Activated naive CD4-positive, alpha-beta T cell treated with Interleukin-2 at 50 U/mL for 16 hours (primary cell): ENCODE measurements at places on chromosomes 1 and 21.
A peak's percentile ranks its signal among the peaks of the same experiment; 100 is the strongest.

DNA sequence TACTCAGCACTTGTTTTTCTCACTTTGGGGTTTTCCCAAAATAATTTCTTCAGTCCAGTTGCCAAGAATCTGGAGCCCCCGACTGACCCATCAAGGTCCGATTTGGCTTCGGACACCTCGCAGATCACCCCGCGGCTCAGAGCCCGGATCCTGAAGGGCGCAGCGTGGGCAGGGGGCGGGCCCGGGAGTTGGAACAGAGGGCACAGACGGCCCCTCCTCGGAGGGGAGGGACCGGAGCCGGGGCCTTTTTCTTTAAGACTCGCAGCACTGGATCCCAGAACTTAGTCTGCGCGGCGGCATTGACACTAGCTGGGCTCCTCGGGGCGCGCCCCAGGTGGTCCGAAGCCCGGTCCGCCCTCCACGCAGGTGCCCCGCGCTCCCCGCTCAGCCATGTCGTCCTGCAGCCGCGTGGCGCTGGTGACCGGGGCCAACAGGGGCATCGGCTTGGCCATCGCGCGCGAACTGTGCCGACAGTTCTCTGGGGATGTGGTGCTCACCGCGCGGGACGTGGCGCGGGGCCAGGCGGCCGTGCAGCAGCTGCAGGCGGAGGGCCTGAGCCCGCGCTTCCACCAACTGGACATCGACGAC, at the start of gene CBR3:
Gene CBR3, plus strand, starts transcription at position 277 of the 588 bp plus-strand sequence. Its CDS starts 114 bp downstream, at position 391.
- peak; percentile 68 for DNase-seq

GRCh38 chr1:64745986-64746940, 1.4 kb downstream of the RAVER2 start:
- DNase-seq: no peak

- no peak for DNase-seq
These were observed 24.8 kb upstream of the PRDM2 start for GRCh38 chr1:13675151-13675651.

DNA sequence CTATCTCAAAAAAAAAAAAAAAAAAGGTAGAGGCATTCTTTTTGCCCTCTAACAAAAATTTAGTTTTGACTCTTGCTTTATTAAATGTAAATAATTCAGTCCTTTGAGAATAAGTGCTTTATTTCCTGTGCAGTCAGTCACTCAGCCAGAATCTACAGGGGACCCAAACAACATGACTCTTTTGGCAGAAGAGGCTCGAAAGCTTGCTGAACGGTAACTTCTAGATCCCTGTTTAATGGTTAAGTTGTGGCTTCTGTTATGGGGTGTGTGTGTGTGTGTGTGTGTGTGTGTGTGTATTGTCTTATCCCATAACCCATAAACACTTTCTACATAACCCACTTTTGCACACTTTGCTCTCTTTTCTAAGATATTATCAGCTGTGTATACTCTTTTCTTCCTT, 54.9 kb upstream of the LAMC2 start:
- no peak for DNase-seq

- no peak for DNase-seq
These were observed 102.1 kb downstream of the RUNX1 start for GRCh38 chr21:34946916-34947534.

- DNase-seq: no peak
These were observed 111.0 kb downstream of the GDAP2 start for GRCh38 chr1:117818456-117818855.

DNA sequence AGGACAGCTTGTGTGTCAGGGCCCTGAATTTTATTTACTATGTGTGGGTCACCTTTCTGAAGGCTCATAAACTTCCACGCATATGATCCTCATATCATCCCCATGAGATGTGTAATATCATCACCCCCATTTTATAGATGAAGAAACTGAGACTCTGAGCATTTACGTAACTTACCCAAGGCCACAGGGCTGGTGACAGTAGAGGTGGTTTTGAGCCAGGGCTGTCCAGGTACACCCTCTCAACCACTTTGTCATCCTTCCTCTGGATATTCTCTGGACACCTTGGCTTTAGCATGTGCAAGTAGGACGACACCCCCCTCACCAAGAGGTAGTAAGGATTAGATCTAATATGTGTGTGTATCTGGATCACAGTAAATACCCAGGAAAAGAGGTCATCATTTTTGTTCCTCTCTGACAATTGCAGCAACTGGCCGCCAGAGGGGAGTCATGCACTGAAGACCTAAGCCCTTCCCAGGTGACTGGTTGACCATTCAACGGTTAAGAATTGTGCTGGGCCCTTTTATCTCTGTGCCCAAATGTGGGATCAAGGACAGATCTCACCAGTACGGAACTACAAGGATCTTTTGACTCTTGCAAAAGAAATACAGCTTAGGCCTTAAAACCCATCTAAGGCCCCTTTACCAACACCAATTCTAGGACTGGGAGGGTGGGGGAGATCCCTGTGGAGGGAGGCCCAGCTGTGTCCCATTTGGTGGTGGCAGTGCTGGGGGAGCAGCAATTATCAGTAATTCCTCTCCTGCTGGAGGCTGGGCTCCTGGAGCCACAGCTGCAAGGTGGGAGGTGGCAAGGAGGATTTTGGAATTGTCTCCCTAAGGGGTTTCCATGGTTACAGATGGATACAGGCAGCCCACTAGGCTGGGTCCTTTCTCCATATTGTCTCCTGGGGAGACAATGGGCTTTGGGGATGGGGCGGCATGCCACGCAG, 13.7 kb upstream of the E2F2 start:
- peak; percentile 76 for DNase-seq

DNA sequence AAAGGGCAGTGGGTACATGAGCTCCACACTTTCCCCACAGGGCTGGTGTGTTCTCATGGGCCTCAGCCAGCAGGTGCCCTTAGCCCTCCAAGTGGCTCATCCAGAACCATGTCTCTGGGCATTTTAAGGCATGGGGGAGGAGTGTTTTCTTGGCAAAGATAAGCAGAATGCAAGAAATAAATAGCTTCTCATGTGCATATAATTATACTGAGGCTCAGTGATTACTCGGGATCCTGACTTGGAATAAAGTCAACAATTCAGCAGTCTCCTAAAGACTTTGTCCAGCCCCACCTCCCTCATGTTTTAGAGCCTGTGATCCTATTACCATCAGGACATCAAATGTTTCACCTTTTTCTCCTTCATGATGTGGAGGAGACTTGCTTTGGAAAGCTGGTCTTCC, 92.7 kb upstream of the COG2 start:
- DNase-seq: no peak

DNA sequence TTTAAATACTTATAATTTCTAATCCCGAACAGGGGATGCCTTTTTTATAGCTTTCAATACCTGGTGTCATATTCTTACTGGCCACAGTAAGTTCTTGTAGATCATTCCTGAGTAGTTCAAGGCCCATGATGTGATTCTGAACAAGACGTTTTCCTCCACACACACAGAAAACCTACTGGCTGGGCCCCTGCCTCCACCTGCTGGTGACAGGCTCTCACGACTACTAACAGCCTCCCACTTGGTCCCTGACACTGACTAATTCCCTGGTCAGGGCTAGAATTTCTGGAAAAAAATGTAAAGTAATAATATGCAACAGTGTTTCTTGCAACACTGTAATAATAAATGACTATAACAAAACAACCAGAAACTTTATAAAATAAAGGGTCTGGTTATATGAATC, 50.4 kb upstream of the RIPK4 start:
- DNase-seq: peak; percentile 18

DNA sequence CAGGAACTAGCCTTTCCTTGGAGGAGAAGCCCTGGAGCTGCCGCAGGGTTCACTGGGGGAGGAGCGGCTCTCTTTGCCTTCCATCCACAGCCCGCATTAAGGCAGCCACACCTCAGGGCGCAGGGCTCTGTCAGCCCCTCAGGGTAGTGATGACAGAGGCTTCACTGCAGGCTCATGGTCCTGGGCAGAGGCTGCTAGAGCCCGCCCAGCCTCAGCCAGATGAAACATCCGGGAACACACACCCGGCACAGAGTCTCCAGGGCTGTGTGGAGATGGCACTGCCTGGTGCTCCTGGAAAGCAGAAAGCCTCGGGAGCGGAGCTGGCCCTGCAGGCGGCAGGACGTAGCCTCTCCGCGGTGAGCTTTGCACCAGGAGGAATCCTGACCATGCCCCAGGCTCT, 29.4 kb upstream of the PEX10 start:
- no peak for DNase-seq

GRCh38 chr1:103283371-103283770, 175.0 kb upstream of the COL11A1 start:
- no peak for DNase-seq

GRCh38 chr1:45787905-45788304, 15.5 kb upstream of the MAST2 start:
- DNase-seq: no peak

DNA sequence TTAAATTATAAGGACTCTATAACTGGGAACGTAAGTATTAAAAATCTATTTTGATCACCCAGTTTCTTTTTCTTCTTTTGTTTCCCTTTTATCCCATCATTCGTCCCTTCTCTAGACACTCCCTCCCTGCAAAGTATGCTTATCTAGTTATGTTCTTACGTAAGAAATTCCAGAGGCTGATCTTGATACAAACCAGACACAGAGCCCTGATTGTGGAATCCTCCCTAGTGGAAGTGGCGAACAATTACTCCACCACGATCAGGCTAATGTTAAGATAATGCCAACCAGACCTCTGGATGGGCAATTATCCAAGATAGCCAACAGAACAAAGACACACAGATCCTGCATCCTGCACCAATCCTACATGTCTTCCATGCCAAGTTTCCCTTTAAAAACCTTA, 1557.4 kb downstream of the PLA2G4A start:
- no peak for DNase-seq

DNA sequence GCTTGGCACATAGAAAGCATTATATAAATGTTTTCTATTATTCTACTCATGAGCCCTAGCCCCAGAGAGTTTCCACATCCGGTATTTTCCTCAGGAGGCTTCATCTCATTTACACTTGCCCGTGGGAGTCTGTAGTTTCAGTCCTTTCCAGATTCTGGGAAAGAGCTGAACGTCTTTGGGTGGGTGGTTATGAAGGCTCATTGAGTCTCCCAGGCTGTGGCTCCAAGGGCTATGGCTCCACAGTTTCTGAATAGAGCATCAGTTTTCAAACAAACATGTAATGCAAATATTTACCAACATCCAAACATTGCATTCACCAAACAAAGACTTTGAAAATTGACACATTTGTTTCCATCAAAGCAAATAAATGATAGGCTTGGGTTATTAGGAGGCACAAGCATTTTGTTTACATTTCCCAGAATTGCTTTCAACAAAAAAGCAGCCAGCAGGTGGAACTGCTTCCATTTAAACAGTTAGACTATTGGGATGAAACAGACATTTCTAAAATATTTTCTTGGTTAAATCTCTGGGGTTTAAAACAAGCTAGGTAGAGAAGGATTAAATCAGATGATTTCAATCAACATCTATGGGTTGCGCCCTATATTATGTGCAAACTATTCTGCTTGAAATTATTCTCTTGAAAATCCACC, 1.3 kb upstream of the LEMD1 start:
- DNase-seq: no peak

GRCh38 chr1:2044510-2045319, 5.5 kb upstream of the PRKCZ start:
- peak; percentile 85 for DNase-seq

DNA sequence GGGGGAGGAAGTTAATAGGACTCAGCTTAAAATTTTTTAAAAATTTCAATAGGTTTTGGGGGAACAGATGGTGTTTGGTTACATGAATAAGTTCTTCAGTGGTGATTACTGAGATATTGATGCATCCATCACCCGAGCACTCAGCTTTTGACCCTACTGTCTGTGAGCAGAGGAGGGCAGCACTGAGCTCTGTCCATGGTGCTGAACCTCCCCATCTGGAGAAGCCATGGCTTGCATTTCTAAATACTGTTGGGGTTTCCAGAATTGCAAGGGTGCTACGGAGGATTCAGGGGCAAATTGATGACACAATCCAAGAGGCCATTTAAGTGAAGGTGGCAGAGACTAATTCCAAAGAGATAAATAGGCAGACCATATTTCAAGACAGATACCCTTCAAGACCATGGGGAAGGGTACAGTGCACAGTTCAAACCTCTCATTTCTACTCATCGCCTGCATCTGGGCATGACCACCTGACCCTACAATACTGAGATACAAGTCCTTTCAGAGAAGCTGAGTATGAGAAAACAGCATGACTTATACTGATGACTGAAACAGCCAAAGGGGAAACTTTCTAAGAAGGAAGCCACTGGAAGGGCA, 17.2 kb downstream of the SYT2 start:
- DNase-seq: peak; percentile 60

DNA sequence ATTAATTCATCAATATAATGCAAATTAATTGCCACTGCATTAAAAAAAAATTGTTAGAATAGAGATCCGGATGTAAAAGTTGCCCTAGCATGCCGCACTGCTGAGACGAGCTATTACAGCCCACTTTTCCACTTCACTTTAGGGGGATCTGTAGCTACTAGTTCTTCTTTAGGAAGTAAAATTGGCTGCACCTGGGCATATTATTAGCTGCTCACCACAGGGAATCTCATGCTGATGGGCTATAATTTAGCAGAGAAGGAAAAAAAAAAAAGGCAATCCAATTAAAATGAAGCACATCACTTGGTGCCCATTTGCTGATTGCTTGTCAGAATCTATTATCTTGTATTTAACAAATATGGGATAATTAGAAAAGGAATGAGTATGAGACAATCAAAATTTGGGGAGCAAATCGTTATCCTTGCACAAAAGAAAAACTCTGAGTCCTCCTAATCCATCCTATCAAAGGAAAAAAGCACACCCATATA, 233.4 kb downstream of the DSCAM start:
- no peak for DNase-seq

DNA sequence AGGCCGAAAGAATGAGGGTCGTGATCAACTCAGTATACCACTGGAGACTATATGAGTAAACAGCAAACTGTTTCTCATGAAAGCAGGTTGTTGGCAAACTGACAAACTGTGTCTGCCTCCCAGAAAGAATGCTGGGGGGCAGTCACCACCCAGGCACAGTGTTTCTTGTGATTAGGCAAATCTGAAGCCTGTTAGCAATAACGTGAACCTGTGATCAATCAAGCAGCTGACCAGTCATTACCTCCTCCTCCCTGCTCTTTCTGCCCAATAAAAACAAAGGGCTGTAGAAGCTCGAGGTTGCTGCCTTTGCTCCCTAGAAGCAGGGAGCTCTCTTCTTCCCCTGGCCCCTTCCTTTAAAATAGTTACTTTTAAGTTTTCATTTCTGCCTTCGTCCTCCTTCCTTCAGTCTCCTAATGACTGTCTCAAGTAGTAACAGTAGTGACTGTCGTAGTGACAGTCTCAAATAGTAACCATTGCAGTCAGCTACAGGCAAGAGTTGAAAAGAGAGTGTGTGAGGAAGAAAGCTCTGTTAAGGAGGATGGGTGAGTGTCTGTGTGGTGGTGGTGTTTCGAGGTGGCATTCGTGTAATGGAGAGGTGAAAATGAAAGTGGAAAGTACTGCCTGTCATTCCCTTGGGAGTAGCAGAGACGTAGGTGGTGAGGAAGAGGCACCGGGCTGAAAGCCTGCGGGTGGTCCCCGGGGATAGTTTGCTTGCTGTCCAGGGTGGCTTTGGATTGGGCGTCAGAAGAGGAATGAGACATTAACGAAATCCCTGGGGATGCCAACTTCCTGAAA, 14.5 kb downstream of the HHAT start:
- DNase-seq: no peak

GRCh38 chr1:166721145-166721544, 118.1 kb upstream of the POGK start:
- DNase-seq: no peak

GRCh38 chr1:26269198-26269550, 10.7 kb upstream of the SH3BGRL3 start:
- no peak for DNase-seq
